ENCODE measurements at places on chromosomes 5 and 9. TPM values are rescaled to one million over a fixed set of nuclear protein-coding genes. Genes with fewer than 3 reads are reported as not detected.

The PCDHB15 gene
- total RNA-seq: 4.5 TPM

The NMUR2 gene
- total RNA-seq: 1.3 TPM

The TEX48 gene
- total RNA-seq: not detected

The FOXI1 gene
- 0.35 TPM for total RNA-seq

The PCDHGB6 gene
- 0.65 TPM for total RNA-seq

The CCDC180 gene
- 11.5 TPM for total RNA-seq

The CORO2A gene
- 2.8 TPM for total RNA-seq

The GABRA1 gene
- 0.11 TPM for total RNA-seq

The ADAMTS19 gene
- total RNA-seq: 1.8 TPM

The BARHL1 gene
- not detected for total RNA-seq

The DMRT3 gene
- not detected for total RNA-seq

The FOXD4L4 gene
- 0.62 TPM for total RNA-seq

The OR1B1 gene
- total RNA-seq: not detected

The IQGAP2 gene
- 60.4 TPM for total RNA-seq

The PDLIM4 gene
- 68.2 TPM for total RNA-seq

The C9orf153 gene
- total RNA-seq: 0.96 TPM

The ZMAT2 gene
- 66.4 TPM for total RNA-seq

The CFAP77 gene
- not detected for total RNA-seq

The IFNK gene
- 2.3 TPM for total RNA-seq

The PRLR gene
- total RNA-seq: 6.1 TPM

The TPPP gene
- 13.1 TPM for total RNA-seq

The CCDC171 gene
- total RNA-seq: 10.6 TPM

The PCSK1 gene
- 21.3 TPM for total RNA-seq

The FCHO2 gene
- 14.0 TPM for total RNA-seq

The IFNE gene
- not detected for total RNA-seq

The PCDHA11 gene
- 3.5 TPM for total RNA-seq

The LHX3 gene
- total RNA-seq: 3.8 TPM

The CNTNAP3 gene
- 47.8 TPM for total RNA-seq

The CCDC69 gene
- 22.1 TPM for total RNA-seq

The PCDHA7 gene
- total RNA-seq: not detected

Measured in motor neuron (in vitro differentiated cells).